ENCODE measurements at places on chromosomes 5 and 9. TPM values are rescaled to one million over a fixed set of nuclear protein-coding genes. Genes with fewer than 3 reads are reported as not detected.

The MEIKIN gene
- not detected for total RNA-seq

DNA sequence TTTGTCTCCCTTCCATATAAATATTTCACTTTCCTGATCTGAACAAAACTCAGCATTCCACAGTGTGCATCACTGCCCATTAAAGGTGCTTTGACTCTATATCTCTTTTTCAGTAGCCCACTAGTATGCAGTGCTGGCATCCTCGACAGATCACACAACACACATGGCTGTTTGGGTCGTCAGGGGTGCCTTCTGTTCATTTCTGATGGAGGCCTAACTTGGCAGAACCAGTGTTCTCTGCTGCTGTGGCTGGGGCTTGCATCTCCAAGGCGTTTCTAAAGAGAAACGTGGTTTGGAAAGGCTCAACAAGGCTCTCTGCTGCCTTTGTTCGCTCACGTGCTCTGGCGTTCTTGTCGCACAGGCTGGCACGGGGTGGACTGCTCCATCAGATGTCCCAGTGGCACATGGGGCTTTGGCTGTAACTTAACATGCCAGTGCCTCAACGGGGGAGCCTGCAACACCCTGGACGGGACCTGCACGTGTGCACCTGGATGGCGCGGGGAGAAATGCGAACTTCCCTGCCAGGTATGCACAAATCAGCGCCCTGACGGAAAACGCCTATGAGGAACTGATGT lies 97.7 kb upstream of the PRRC1 start:
- DNase-seq = no peak

GRCh38 chr5:143135832-143136551 lies 267.5 kb downstream of the NR3C1 start:
- peak; percentile 48 for DNase-seq

The GNAQ gene
- total RNA-seq = 44.1 TPM

GRCh38 chr9:135802876-135803419 lies 101.0 kb downstream of the KCNT1 start:
- no peak for DNase-seq

All from fibroblast of villous mesenchyme (primary cell).